ENCODE measurements at places on chromosomes 1 and 21.

GRCh38 chr1:29176576-29176975 is 5.1 kb downstream of the SRSF4 start:
- no peak for DNase-seq

DNA sequence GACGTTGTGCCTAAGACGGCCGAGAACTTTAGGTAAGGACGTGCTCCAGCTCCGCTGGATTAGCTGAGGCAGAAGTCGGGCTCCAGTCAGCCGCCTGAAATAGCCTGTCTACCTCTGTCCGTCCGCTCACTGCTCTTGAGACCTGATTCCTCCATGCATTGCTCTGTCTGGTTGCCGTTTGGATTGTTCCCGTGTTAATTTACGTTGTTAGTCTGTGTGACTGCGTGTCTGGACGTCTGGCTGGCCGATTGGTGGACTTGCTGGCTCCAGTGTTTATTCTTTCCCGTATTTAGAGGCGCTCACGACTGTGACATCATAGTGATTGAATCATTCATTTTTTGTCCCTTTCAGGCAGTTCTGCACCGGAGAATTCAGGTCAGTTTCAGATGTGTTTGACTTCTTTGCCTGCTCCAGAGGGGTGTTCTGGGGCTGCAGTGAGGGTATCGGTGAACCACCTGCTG is 684 bp downstream of the PPIH start:
- no peak for DNase-seq

DNA sequence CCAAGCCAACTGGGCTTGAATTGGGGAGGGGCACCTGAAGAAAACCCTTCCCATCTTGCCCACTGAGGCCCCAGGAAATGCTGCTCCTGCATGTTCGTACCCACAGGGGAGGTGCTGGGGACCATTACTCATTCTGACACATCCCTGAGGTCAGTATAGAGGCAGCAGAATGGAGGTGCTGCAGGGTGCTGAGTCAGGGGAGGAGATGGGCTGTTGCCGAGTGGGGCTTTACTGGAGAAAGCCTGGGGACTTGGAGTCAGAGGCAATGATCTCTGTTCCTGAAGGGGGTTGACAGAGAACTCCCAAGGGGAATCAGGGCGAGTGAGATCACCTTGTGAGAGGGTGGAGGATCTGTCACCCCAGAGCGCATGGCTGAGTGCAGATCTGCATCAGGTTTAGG is 40.2 kb upstream of the KCNA10 start:
- DNase-seq: peak; percentile 28

DNA sequence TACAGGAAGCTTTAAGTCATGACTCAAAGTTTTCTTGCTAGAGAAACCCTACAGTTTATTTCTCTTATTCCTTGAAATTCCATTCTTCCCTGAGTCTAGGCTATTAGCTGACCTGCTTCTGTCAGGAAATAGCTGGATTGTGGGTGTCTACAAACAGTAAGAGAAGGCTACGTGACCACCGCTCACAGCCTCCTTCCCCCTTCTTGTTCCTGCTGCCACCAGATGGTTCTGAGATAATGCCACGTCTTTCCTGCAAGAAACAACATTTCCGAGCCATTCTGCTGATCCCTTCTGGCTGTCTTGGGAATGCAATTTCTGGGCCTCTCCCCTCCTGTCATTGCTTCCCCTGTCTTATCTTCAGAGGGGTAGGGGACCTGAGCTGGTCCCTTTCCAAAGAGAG is 128.9 kb upstream of the SGIP1 start:
- no peak for DNase-seq

DNA sequence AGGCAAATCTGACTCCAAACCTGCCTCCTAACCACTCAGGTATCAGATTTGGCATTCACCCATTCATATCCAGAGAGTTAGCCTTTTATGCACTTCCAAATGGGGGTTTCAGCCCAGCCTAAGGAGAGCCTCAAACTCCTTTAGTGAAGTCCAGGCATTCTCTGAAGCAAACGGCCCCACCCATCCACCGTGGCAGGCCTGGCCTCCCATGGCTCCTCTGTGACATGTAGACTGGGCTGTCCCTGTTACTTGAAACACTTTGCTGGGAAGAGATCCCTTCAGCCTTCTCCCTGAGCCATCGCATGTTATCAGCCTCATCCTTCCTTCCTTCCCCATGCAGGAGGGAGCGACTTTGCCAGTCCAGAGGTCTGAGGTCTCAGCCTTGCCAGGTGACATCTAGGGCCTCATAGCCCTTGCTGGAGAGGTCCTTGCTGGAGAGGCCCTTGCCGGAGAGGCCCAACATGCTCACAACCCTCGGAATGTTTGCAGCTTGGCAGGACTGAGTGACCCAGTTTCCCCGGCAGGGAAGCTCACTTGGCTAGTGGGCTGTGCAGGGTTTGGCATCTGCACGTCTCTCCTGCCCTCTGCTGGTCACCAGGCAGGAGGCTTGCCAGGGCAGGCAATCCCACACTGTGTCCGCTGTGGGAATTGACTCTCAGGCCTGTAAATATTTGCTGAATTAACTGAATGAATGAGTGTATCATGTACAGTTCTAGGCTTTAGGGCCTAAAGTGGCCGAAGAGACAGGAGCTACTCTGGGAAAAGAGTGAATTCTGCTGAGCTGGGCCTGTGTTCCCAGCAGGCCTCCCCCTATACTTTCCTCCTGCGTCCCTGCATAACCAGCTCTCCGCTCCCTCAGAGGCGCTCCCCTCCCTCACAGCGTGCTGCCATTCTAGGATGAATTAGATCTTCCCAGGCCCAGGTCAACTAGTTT is 26.7 kb upstream of the RBM15 start:
- peak; percentile 79 for DNase-seq

DNA sequence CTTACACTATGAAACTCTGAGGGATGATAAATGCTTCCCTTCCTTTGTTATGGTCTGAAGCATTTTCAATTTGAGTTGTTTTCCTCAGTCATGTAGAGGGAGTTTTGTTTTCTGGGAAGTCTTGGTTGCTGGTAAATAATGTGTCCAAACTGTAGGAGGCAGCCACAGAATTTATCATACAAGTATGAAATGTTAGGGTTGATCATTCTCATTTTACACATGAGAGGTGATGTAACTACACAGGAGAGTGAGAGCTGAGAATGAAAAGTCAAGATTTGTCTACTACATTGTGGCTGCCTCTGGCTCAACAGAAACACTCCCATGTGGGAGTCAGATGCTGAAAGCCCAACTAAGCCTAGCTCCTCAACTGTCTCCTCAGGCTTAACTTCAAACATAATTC is 182.5 kb upstream of the SGIP1 start:
- peak; percentile 60 for DNase-seq

- DNase-seq: no peak
Measured at GRCh38 chr21:16323596-16323995, 593.8 kb downstream of the USP25 start.

DNA sequence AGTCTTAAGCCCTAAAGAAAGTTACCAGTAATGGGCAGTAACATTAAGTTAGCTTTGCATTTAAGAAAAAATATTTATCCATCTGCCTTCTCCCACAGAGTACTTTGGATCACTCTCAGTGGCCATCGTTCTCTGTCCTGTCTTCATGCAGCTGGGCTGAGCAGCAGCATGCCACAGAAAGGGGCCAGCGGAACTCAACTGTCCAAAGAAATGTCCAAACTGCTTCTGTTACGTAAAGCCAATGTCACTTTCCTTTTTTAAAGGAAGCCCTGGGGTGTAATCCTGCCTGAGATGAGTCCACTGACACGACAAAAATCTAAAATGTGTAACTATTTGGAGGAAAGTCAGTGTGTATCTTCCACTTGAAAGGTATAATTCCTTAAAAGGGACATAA is 291.6 kb downstream of the SMYD3 start:
- no peak for DNase-seq

GRCh38 chr1:77954521-77954920 is 24.4 kb downstream of the FUBP1 start:
- DNase-seq: no peak

DNA sequence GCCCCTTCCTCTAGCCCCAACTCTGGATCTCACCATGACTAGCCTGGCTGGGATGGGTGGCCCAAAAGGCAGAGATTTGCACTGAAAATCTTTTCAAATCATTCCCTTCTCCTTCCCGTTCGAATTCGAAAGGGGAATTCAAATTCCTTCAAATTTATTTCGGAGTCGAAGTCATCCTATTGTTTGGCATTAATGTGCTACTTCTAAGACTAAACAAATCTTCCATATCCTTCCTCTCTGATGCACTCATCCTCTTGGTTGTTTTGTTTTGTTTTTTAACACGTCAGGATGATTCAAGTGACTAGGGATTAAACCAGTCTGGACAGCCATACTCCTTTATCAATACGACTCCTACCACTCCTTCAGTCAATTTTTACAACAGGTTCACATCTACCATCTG is 95.5 kb upstream of the SGIP1 start:
- DNase-seq: no peak
